ENCODE measurements at places on chromosomes 6 and 20. TPM values are rescaled to one million over a fixed set of nuclear protein-coding genes. Genes with fewer than 3 reads are reported as not detected.

- H3K4me1 ChIP-seq = peaks cover 3% of the 10 kb centered on the region
- no peak overlapping the region for H3K4me3 ChIP-seq
- H3K27ac ChIP-seq = no peak overlapping the region
Measured at GRCh38 chr20:36408219-36408618, 102.1 kb downstream of the DLGAP4 start.

GRCh38 chr20:45128099-45128498, 3.8 kb upstream of the WFDC12 start:
- no peaks in the 10 kb centered on the region for H3K36me3 ChIP-seq
- H3K4me3 ChIP-seq = no peak overlapping the region
- no peak overlapping the region for H3K27ac ChIP-seq
- no peak for DNase-seq

The ZBTB46 gene
- total RNA-seq = 13.6 TPM

The RIN2 gene
- total RNA-seq = 48.8 TPM

The PRSS35 gene
- 0.36 TPM for total RNA-seq

GRCh38 chr6:136324686-136325380, 35.2 kb upstream of the BCLAF1 start:
- peaks cover 9% of the 10 kb centered on the region for H3K4me1 ChIP-seq
- no peak overlapping the region for H3K4me3 ChIP-seq
- H3K36me3 ChIP-seq = no peaks in the 10 kb centered on the region

All from left ventricle myocardium inferior (tissue), 1 donor.